ENCODE measurements at places on chromosomes 1 and 21.

DNA sequence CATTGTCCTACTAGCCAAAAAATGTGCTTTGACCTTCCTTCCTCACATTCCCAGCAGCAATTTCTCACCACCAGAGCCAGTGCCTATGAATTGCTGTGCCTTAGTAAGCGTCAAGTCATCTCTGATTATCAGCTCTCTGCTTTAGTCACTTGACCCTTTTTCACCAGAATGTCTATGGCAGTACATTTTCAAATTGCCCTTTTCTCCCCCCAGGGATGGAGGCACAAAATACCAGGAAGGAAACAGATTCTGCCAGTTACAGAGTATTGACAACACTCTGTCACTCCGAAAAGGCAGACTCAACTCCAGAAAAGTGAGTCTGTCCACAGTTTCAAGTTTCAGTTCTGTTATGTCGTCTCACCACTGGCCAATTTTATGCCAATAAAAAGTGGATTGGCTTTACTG, 167.4 kb downstream of the TNFSF18 start:
- DNase-seq, result no peak

GRCh38 chr1:232589812-232590743, 39.9 kb downstream of the SIPA1L2 start:
- no peak for DNase-seq

DNA sequence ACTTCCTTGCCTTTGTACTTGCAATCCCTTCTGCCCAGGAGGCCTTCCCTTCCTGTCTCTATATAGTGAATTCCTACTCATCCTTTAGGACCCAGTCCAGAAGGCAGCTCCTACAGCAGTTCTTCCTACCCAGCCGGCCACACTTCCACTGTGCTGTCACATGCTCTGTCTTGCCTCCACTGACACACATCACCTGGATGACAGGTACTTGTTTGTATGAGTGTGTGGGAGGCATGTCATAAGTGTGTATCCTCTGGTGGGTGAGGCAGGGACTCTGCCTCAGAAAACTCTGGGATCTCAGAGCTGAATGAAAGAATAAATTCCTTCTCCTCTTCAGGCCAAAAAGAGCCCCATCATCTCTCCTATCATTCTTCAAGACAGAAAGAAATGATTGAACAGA, 5.1 kb upstream of the OSCP1 start:
- DNase-seq, result no peak

DNA sequence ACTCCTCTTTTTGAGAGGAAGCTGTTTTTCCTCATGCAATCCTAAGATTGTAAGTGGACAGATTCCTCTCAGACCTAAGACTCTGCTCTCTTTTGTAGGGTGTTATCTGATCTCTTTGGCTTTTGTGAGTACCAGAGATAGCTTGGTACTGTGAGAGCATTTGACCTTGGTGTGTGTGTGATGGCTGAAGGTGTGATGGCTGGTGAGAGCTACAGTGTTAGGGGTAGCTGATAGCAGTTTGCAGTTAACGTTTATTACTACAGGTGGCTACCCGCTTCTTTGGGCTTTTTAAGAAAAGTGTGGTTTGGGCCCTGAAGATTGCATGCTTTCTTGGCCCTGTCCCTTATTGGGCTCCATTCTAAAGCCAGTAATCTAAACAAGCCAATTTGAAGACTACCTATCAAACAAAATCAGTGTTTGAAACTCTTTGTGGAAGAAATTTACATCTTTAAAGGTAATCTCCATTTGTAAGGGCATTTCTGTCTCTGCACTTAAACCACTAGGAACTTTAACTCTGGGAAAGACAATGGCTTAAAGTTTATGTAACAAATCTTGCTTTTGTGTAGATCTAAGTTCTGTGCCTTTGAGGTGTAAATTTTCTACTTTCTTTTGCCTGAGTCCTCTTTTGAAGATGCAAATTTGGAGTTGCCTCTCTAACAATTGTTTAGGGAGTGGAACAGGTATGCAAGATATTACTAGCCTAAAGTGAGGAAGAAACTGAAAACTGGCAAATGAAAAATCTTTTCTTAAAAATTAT, 85.3 kb upstream of the SERBP1 start:
- DNase-seq, result no peak

DNA sequence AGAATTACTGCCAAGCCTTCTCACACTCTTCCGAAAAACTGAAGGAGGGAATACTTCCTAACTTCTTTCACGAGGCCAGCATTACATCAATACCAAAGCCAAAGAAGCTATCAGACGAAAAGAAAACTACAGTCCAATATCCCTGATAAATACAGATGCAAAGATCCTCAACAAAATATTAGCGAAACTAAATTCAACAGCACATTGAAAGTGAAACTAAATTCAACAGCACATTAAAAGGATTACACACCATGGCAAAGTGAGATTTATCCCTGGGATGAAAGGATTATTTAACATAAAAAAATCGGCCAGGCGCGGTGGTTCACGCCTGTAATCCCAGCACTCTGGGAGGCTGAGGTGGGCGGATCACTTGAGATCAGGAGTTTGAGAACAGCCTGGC, 176.8 kb downstream of the FAF1 start:
- DNase-seq, result no peak

DNA sequence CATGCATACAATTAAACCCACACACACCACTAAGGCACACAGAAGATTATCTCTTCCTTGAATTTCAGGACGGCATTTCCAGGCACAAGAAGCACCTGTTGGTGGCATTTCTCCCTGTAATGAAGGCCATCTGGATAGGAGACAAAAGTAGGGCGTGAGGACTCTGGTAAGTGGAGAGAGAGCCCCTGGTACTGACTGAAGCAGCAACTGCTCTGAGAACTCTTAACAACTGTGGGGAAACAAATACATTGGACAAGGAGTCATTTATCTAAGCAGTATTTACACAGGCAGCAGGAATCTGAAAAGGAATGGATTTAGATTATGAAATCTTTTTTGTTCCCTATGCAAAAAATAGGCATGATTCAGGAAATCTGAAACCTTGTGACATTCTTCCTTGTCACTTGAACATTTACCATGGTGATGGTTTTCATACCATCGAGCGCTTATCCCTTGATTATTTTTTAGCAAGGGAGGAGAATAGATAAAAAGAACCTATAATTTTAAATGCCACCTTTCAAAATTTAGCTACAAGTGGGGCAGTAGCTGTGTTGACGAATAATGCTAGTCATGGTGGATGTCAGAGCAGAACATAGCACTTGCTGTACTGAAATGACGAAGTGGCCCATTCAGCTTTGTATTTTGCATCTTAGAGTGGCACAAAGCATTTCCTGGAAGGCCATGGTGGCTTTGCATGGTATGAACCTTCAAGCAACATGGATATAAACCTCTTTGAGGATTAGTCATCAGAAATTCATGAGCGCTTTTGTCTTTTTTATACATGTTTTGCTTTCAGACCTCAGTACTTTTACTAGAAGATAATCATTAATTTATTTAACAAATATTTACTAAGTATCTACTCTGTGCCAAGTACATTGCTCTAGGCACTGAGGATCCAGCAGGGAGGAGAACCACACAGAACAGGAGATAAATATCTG, 362.0 kb downstream of the ADGRL2 start:
- no peak for DNase-seq

DNA sequence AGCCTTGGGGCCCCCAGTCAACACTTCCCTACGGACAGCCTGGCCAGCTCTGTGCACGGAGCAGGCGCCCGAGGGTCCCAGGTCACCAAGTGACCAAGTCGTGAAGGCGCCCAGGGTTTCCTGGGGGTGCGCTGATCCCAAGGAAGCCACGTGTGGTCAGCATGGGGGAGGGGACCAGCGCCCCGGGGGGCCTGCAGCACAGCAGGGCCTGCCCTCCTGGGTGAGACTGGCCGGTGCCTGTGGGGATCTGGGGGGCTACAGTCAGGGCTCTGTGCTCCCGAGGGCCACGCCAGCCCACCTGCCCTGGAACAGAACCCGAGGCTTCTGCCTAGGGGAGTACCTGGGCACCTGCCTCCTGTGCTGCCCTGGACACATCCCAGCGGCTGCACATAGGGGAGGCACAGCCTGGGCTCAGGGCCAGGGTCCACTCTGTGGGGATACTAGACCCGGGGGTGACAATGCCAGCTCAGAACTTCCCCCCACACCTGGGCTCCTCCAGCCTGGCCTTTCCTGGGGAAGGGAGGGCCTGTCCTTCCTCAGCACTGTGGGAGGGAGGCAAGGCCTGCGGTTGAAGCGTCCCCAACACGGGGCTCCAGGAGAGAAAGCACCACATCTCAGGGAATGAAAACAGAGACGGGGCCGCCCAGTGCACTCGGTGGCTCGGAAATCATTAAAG, 6.2 kb upstream of the POFUT2 start:
- DNase-seq, result no peak

DNA sequence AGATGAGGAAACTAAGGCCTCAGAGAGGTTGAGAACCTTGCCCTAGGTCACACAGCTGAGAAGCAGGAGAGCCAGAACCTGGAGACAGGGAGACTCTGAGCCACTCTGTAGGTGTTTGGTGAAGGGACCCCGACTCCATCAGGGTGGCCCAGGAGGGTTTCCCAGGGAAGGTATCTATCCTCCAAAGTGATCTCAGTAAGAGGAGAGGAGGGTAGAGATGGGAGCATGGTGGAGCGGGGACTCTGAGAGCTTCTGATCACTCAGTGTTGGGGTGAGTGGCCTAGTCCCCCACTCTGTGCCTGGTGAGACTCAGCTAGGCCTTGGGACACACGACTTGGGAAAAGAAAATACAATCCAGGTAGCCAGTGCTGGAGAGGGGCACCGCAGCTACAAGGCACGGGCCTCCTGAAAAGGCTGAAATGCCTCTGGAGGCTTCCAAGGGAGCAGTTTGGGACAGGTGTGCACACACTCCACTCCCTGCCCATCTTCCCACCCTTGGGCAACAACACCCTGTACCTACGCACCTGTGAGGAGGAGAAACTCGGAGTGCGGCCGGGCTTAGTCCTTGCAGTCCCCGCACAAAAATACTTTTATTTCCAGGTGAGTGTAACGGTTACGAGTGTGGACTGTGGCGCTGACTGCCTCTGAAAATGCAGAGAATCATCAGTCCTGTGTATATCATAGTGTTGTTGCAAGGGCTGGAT, 80.8 kb downstream of the CAMK2N1 start:
- no peak for DNase-seq

DNA sequence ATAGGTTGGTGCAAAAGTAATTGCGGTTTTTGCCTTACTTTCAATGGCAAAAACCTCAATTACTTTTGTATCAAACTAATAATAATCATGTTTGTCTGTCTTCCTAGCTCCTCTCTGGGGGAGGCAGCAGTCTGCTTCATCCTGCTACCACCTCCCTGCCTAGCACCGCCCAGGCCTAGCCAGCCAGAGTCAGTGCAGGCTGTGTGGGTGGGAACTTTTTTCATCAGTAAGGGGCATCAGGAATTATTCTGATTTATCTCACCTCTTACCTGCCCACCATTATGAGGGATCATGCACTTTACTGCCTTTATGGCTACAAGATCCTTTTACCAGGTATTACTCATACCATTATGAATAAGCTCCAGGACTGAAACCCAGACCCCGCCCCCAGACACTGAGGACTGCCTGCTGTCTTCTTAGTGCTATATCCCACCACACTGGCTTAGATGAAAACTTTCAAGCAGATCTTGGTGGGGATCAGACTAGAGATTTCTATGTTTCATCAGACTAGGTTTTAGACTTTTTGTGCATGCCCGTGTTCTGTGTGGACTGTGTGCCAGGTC, 116.4 kb downstream of the PBX1 start:
- no peak for DNase-seq
